ENCODE measurements at places on chromosomes 7 and 10.

DNA sequence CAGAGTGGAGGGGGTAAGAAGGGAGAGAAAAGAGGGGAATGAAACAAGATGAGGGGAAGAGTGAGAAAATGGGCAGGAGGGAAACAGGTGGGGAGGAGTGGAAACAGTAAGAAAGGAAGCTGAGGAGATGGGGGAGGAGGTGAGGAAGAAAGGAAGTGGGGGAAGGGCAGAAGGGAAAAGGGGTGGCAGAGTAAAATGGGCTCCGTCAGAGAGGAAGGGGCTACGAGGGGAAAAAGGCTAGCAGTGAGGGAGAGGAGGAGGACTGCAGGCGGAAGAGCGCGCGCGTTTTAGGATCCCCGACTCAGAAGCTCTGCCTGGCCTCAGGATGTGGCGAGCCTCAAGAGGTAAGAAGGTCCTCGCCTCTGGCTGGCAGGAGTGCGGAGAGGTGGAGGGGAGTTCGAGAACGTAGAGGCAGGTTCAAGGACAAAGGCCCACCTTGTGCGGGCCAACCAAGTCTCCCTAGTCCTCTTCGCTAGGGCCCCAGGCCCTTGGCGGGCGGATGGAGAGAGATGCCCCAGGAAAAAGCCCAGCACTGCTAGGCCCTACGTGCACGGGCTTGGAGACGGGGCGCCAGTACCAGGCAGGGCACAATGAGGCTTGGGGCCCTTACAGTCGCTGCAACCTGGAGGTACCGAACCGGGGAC, 5.8 kb upstream of the NKX2-3 start:
- no peak for DNase-seq
- no peaks in the 10 kb centered on the region for H3K36me3 ChIP-seq
- no peak overlapping the region for H3K27ac ChIP-seq

DNA sequence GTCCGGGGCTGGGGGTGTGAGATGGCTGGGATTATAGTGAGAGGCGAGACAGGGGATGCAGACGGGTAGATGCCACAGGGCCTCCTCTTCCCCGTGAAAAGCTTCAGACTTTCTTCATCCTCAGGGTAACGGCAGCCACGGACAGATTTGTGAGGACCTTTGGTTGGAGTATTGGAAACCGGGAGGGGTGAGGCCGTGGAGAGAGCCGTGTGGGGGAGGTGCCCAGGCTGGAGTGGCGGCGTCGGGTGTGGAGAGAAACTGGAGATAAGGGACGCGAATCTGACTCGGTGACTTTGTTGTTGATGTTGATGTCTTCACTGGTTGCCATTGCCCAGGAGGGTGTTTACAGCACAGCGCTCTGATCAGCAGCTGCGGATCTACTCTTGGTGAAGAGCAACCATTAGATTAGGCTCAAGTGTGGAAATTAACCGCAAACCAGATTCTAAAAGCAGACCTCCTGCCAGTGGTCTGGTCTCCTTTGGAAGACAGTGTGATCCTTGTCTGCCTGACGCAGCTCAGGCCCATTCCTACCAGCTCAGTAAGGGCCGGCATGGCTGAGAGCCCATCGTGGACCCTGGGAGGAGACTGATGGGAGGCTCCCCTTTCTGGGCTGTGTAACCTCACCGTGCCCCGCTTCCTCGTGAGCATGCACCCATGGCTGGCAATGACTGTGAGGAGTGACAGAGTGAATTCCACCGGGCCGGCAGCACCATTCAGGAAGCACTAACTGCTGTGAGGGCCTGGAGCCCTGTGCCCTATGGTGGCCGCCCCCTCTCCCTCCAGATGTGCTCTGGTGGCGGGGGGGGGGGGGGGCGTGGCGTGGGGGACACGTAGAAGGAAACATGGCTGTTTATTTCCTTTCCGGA, 90.3 kb downstream of the INPP5A start:
- no peak for DNase-seq
- H3K27me3 ChIP-seq = no peaks in the 10 kb centered on the region
- H3K36me3 ChIP-seq = no peaks in the 10 kb centered on the region
- peaks cover 70% of the 10 kb centered on the region for H3K4me1 ChIP-seq
- peak overlapping the region; percentile 36 for H3K4me3 ChIP-seq
- H3K27ac ChIP-seq = peak overlapping the region; percentile 92

DNA sequence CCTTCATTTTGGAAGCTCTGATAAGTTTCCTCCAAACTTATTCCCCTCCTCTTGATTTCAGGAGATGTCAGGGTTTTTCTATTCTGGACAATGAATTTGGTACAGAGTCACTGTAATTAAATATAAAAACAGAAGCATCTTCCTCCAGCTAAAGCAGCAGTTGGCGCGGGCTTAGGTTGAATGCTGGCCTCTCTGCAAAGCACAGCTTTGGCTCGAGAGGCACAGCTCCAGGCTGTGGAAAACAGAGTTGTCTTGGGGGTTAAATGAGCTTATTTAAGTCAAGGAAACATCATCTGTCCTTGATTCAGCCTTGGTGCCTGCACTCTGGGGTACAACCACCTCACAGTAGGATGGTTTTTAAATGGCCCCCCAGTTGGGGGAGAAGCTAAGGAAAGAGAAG, 35.0 kb upstream of the PDCD4 start:
- peaks cover 7% of the 10 kb centered on the region for H3K36me3 ChIP-seq
- H3K27ac ChIP-seq = peak overlapping the region; percentile 68
- H3K4me3 ChIP-seq = no peak overlapping the region
- H3K4me1 ChIP-seq = peaks cover 46% of the 10 kb centered on the region

DNA sequence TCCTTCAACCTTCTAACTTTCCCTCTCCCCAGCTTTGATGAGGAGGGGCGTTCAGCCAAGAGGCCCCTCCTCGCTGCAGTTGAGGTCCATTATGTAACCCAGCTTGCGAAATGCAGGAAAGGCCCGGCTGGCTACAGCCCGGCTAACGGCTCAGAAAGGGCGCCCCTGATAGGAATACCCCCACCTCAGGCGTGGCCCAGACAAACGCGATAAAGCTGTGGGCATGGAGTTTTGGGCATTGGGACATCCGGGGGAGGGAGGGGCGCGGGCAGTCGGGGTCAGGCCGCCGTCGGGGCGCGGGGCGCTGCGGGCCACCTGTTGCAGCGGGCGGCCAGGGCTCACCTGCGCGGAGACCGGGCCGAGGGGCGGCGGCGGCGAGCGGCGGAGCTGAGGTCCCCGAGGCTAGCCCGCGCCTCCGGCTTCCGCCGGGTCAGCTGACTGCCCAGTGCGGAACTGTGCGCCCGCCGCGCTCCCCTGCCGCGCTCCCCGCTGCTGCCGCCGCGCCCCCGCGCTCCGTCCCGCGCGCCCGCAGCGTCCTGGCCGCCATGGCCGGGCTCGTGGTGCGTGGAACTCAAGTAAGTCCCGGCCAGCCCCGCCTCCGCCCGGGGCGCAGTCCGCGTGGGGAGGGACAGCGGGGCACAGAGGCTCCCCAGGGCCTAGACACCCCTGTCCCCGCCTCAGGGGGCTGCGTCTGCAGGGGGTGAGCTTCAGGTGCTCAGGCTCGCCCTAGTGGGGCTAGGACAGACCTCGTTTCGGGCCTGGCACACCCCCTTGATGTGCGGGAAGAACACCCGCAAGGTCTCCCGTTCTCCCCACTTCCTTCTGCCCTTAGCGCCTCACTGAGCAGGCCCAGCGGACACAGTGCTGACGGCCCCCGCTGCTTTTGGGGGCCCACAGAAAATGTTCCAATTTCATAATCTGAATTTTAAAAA, at the start of gene LRMDA:
LRMDA (plus strand) TSS at position 445 of the 932 bp plus-strand sequence.
- H3K27ac ChIP-seq = peak within 1 kb of the TSS; percentile 60
- no peak for DNase-seq
- H3K4me3 ChIP-seq = peak within 1 kb of the TSS; percentile 89
- H3K27me3 ChIP-seq = no peaks in the 10 kb centered on the region

- H3K27ac ChIP-seq = no peak overlapping the region
- no peaks in the 10 kb centered on the region for H3K36me3 ChIP-seq
- H3K4me1 ChIP-seq = no peaks in the 10 kb centered on the region
- H3K4me3 ChIP-seq = no peak overlapping the region
Measured at GRCh38 chr7:102220960-102221800, 65.5 kb upstream of the SH2B2 start.
